Central memory CD8-positive, alpha-beta T cell (primary cell): ENCODE measurements at places on chromosomes 7 and 10.

- no peak for DNase-seq
Measured at GRCh38 chr7:75722373-75722772, 16.4 kb downstream of the HIP1 start.

DNA sequence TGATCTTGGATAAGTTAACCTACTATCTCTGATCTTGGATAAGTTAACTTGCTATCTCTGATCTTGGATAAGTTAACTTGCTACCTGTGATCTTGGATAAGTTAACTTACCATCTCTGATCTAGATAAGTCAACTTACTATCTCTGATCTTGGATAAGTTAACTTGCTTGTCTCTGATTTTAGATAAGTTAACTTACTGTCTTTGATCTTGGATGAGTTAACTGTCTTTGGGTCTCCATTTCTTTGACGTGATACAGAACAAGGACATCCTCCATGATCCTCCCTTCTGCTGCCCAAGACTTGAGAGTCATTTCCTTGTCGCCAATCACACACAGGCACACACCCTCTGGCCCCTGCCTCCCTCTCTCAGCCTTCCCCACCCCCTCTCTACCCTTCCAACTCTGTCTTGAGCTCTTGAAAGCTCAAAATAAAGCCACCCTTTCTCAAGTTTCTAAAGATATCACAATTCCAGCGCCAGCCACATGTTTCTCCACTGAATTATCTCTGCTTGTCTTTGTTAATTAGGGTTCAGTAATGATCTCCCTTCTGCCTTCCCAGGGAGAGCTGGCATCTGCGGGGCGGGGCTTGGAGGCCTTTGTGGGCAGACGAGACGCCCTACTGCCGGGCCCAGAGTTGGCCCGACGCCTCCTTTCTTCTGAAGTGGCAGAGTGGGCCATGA lies 85.1 kb upstream of the GTF2I start:
- no peak for DNase-seq

DNA sequence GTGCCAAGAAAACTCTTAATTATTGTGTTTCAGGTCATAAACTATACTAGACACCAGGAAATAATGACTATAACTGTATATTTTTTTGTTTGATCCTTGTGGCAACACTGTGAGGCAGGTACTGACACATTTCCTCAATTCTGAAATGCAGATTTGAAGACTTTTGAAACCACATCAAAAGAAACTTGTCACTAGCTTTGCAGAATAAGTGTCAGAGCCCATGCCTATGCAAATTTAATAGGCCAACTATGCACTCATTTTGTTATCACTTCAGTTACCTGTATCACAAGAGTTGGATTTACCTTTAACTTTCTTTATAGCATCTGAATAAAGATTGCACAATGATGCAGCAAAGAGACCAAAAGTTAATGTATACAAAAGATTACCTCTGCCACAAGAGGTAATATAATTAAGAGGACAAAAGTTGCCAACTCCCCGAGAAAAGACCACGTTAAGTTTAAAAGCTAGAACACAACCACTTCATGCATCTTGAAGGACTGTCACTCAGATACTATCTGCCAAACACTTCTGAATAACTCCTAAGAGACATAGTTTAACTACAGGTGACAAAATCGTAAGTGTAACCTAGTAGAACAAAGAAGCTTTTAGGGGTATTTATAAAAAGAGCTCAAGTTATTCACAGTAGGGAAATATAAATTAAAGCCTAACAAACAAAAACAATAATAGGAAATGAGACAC lies 80.5 kb downstream of the ELAPOR2 start:
- no peak for DNase-seq

DNA sequence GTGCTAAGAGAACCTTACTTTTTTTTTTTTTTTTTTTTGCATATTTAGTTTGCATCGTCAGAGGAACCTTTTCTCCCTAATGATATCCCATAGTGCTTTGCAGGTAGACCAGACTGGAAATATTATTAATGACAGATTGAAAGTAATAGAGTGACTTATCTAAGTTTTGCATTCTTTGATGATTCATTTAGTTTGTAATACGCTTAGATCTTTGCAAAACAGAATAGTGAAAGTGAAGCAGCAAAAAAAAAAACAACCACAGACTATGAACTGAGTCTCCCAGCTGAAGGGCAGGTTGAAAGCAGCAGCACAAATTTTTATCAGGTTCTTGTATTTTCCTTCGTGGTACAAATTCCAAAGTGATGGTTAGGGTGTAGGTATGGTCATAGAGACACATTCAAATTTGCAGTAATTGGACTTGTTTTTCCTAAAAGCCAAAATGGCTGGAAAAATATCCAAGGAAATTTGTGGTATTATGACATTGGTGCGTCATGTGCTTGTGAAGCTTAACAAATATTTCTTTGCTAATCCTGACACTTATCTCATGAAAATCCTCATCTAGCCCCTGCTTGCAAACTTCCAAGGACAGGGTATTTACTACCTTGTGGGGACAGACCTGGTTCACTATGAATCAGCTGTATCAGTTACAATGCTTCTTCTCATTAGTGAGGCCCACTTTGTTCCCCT lies 81.8 kb upstream of the CREB5 start:
- DNase-seq, result no peak

- DNase-seq, result no peak
Measured at GRCh38 chr7:12809476-12809875, 122.0 kb downstream of the ARL4A start.

DNA sequence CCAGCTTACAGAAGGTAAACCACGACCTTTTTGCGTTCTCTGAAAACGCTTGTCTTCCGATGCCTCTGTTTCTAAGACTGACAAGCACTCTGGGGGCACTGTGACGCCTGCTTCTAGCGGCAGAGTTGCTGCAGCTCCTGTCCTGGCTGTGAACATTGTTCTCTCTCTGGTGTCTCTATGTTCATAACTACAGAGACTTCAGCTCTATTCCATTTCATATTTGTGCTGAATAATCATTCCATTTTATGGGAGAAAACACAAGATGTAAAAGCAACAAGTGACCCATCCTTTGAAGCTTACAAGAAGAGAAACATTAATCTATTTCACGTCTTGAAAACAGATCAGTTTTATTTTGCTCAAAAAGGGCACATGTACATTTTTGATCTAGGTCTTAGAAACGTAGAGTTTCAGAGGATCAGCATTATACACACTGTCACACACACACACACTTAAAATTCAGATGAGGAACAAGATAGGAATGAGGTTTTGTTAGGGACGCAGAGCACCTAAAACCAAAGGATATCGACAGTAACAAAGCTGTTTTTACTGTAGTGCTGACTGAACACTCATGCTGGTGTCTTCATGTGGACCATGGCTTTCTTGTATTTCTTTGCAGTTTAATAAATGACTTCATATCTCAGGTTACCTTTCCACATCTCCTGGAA lies 3.0 kb downstream of the IKZF1 start:
- DNase-seq, result peak; percentile 64

GRCh38 chr7:7897509-7897908 lies 71.1 kb upstream of the GLCCI1 start:
- DNase-seq, result no peak

DNA sequence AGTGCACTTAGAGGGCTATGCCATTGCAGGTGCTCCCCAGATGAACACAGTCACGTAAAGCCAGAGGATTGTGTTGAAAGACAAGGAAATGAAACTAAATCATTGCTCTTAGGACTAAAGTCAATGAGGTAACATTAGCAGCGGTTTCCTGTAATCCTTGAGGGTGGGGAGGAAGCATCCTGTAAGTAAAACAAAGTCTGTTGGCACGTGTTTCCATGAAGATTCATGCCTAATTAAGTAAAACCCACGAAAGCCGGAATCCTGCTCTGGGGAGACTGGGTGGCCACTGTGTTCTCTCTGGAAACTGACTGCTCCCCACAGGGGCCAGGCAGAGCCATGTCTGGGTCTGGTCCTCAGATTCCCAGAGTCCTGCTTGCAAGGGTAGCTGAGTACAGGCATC lies 18.3 kb downstream of the STEAP1B start:
- no peak for DNase-seq

- DNase-seq, result no peak
Measured at GRCh38 chr10:10431422-10432066, 586.1 kb upstream of the CELF2 start.

DNA sequence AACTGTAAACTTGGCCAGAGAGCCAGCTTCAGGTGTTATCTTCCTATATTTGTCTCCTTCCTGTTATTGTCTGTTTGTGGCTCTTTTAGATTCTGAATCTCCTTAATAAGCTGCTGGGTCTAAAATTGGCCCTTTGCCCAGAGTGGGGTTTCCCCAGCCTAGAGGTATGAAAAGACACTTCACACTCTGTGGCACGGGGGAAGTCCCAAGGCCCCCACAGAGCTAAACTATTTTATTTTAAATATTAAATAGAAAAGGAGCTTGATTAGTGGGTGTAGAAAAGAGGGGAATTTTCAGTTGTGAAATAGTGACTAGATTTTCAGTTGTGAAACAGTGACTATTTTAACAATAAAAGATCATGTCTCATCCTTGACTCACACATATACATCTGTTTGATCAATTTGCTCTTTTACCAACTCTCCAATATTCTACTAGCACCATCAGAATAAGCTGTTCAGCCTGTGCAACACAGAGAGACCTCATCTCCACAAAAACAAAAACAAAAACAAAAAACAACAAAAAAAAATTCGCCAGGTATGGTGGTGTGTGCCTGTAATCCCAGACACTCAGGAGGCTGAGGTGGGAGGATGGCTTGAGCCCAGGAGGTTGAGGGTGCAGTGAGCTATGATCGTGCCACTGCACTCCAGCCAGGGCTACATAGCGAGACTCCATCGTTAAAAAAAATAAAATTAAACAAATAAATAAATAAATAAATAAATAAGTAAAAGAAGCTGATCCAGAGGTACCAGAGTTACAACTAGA lies 24.9 kb upstream of the ADO start:
- peak; percentile 58 for DNase-seq

DNA sequence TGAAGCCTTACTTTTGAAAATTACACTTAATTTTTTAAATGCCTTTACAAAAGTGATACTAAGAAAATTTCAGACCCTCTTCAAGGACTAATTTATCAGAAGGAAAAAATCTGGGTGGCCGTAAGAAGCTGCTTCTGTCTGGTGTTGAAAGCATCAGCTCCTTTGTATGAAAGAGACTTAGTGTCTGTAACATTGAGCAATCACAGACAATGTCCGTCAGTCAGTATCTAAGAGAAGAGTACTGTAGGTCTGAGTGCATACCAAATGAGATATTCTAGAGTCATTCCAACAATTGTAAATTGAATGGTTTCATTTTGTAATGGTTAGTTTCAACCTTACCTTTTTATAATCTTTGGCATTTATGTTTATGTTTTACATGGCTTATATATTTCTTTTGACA lies 11.1 kb upstream of the MDFIC start:
- DNase-seq, result no peak

- no peak for DNase-seq
Measured at GRCh38 chr10:1323951-1324350, 267.8 kb downstream of the WDR37 start.

DNA sequence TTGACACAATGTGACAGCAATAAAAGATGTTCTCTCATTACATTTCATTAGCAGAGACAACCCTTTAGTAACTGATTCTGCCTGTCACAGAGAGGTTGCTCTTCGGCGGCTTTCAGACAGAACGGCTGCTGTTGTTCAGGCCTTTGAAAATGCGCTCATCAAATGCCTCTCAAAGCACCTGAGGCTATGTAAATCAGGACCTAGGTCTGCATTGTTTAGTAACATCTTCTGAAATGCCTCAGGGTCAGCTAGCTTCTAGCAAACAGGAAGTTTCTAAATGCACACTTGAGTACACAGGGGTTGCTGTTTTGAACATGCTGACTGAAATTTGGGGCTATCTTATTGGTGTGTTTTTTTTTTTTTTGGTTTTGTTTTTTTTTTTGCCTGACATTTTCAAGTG lies 143.3 kb upstream of the DKK1 start:
- no peak for DNase-seq

DNA sequence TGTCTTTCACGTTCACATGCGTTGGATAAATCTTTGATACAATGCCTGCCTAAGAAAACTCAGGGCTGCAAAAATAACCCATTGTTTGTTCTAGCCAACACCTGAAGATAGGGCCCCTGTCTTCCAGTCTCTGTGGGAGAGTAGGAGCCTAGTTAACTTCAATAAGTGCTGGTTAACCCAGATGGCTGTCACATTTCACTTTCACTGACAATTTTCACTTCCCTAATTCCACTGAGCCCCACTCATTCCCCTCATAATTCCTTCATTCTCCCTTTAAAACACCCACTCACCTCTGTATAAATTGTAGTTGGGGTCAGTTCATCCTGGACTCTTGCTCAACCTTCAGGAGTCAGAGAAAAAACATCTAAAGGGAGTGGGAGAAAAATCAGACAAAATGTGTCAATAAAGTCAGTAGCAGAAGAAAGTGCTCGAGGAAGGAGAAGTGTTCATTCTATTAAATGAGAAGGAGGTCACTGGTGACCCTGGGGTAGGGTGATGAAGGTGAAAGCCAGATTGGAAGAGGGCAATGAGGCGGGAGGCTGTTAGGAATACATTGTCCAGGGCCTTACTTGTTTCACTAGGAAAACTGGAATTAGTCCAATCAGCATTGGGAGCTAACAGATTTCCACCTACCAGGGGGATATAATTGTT lies 51.2 kb upstream of the ABI1 start:
- DNase-seq, result no peak
